Stimulated activated CD8-positive, alpha-beta memory T cell treated with anti-CD3 and anti-CD28 coated beads, Interleukin-2, amount 100 ng/mL, for 48 hours (primary cell): ENCODE measurements at places on chromosomes 2 and 18.

GRCh38 chr2:7329465-7329864 is 412.3 kb downstream of the RNF144A start:
- no peak for DNase-seq

DNA sequence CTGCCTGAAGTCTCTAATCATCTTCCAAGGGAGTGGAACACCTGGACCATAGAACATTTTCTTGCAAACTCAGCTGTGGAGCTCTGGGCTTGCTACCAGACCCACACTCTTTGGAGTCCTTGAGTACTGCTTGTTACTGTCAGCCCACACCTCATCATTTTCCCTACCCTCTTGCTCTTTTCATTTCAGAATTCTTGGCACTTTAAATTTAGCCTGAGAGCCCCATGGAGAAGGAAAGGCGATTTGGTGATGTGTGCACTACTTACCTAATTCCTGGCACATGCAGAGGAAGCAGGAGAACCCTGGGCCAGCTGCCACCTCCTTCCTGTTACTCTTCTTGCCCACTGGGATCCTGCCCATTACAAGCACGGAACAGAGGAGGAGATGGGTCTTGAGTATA is 31.7 kb downstream of the TMEM178A start:
- DNase-seq: no peak

GRCh38 chr18:70148039-70148938 is 57.2 kb downstream of the RTTN start:
- DNase-seq: no peak

DNA sequence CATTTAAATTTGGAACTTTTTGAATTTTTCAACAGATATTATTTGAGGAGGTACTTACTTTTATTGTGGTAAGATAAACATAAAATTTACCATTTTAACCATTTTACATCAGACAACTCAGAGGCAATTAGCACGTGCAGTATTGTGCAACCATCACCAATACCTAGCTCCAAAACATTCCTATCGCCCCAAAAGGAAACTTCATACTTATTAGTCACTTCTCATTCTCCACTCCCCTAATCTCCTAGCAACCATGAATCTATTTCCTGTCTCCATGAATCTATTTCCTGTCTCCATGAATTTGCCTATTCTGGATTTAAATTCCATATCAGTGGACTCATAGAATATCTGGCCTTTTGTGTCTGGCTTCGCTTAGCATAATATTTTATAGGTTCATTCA is 69.9 kb upstream of the FAM136A start:
- no peak for DNase-seq

GRCh38 chr2:231926180-231926741 is at the start of gene NPPC:
TSS of gene NPPC (minus strand) at chr2:231926396. CDS start at chr2:231926249, 147 bp downstream.
- peak; percentile 69 for DNase-seq

DNA sequence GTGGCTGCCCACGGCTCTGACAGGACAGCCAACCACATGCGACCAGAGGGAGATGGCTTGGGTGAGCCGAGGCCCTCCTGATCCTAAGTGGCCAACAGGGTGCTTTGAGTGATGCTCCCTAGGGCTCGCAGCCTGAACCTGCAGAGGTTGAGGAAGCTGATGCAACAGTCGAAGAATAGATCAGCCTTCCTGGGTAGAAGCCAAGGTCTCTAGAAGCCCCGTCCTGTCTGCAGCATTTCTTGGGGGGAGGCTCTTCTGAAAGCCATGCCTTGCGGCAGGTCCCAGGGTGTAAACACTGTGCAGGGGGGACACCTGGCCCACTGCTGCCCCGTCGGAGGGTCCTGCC is 136.4 kb downstream of the HDAC4 start:
- no peak for DNase-seq

DNA sequence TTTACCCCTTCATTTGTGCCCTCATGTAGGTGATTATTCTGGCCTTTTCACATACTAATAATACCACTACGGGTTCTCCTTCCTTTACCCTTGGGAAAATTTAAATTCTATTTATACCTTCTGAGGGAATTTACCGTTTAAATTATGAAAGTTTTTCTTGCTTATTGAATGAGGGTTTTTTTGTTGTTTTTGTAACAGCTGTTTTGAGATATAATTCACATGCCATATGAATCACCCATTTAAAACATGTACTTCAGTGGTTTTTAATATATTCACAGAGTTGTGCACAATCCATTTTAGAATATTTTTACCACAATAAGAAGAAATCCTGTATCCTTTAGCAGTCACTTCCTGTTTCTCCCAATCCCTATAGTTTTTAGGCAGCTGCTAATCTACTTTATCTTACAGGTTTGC is 54.7 kb downstream of the EML4 start:
- DNase-seq: no peak

DNA sequence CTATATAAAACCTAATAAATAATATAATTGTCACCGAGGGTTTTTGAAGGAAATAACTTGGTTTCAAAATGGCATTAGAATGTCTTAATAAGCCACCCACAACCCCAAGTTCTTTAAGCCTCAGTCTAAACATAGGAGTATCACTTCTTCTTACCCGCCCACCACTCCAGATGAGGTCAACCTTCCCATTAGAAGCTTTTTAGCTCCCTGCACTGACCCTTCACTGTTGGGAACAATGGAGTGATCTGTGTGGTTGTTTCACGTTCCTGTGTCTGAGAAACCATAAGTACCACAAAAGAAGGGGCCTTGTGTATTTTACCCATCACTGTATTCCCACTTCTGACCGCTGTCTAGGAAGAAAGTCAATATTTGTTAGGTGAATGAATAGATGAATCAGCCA is 326.3 kb upstream of the ZNF521 start:
- no peak for DNase-seq

DNA sequence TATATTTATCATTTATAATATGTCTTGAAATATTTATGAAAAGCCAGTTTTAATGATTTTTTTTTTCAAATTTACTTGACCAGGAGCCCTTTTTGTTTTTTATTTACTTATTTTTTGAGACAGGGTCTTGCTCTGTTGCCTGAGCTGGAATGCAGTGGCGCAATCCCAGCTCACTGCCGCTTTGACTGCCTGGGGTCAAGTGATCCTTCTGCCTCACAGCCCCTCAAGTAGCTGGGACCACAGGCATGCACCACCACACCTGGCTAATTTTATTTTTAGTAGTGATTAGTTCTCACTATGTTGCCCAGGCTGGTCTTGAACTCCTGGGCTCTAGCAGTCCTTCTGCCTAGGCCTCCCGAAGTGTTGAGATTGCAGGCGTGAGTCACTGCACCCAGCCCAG is 5.7 kb downstream of the EPB41L5 start:
- no peak for DNase-seq

DNA sequence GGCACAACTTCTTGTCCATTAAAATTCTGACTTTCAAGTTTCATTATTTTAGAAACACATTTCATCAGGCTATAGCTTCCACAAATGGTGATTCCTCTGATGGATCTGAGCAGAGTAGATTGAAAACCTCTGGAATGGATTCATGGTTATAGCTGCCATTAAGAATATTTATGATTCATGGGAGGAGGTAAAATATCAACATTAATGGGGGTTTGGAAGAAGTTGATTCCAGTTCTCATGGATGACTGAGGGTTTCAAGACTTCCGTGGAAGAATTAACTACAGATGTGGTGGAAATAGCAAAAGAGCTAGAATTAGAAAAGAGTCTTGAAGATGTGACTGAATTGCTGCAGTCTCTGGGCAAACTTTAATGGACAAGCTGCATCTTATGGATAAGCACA is 797.4 kb downstream of the SUCLG1 start:
- DNase-seq: no peak

DNA sequence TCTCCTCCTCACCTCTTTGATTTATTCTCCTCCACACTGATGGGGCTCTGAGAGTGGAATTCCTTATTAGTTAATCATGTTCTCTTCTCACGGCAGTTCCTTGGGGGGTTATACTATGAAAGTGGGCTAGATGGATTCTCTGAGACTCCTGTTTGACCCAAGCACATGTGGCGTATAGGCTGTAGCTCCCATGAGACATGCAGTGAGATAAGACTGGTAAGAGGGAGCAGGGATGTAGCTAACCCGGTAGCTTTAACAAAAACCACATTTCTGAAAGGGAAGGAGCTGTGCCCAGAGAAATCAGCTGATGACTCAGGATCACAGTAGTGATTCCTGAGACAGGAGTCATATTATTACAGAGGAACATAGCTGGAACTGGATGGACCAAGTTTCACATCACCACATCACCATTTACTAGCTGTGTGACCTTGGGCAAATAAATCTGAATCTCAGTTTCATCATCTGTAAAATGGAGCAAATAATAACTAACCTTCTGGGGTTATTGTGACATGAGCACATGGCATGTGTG is 82.9 kb downstream of the CRIM1 start:
- DNase-seq: no peak

DNA sequence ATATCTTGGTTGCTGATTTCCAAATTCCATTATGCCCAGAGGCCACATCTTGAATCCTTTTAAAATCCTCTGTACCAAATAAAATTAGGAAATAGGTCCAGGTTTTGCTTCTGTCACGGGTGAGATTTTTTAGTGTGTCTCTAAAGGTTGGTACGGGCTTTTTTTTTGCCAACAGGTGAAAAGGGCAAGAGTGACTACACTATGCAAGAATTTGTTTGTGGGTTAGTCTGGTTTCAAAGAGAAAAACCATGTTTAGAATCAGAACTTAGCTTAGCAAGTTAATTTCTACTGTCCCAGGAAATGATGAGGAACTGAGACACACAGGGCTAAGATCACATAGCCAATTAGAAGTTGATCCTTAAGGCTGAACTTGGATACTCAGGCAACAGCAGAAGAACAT is 41.7 kb downstream of the POLR1A start:
- DNase-seq: no peak
